SJSA1 (cell line): ENCODE measurements at places on chromosomes 12 and 14. TPM values are rescaled to one million over a fixed set of nuclear protein-coding genes. Genes with fewer than 3 reads are reported as not detected.

DNA sequence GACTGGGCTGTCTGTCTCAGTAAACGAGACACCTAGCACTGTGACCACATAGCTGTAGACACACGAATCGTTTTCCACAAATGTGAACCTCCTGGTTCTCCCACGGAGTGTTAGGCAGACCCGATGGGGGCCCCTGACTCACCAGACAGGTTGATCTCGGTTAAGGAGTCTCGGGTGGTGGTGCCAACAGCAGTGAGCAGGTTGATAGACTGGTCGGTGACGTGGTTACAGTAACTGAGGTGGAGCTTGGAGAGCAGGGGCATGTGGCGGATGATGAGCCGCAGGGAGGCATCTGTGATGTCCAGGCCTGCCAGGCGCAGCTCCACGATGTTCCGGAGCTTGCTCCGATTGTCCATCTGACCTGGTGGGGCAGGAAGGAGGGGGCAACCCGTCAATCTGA, 39.8 kb downstream of the RNF34 start:
- no peaks in the 10 kb centered on the region for H3K4me1 ChIP-seq
- no peak for DNase-seq
- no peaks in the 10 kb centered on the region for H3K27me3 ChIP-seq
- no peak overlapping the region for H3K27ac ChIP-seq
- peaks cover 81% of the 10 kb centered on the region for H3K36me3 ChIP-seq

- no peak overlapping the region for H3K27ac ChIP-seq
- peaks cover 4% of the 10 kb centered on the region; the same call in 1 of the 2 replicates for H3K4me1 ChIP-seq
- DNase-seq = no peak
- H3K4me3 ChIP-seq = no peak overlapping the region
- H3K27me3 ChIP-seq = no peaks in the 10 kb centered on the region
- H3K36me3 ChIP-seq = no peaks in the 10 kb centered on the region
Observed at GRCh38 chr12:6404390-6404789, 20.4 kb downstream of the LTBR start.

DNA sequence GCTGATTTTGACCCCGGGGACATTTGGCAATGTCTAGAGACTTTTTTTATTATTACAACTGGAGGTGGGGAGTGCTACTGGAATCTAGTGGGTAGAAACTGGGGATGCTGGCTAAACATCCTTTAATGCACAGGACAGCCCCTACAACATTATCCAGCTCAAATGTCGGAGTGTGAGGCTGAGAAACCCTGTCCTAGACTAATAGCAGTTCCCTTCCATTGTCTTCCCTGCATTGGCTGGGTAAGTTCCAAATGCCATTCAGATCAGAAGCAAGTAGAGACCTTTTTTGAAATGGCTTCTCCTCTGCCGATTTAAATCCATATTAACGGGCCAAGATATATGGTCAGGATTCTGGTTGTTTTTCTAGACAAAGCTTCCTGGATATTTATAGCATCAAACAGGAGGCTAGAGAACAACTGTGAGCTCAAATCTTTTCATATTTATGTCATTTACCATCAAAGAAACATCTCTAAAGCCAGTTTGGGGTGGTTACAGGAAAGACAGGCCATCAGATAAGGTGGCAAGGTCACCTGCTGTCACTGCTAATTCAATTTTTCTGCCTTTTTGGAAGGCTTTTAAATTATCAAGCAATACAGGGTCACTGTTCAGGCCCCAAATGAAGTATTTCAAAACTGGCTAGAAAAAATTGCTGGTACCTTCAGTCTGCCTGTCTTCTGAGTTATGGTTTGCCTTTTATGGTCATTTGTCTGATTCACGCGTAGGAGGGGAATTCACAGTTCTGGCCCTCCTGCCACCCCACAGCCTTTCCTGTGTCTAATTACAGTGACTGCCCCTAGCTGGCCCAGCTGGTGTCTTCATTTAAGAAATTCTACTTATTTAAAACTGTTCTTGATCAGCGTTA, 20.1 kb upstream of the AKAP5 start:
- H3K4me1 ChIP-seq = peaks cover 23% of the 10 kb centered on the region
- no peak overlapping the region for H3K4me3 ChIP-seq
- H3K36me3 ChIP-seq = peaks cover 75% of the 10 kb centered on the region
- peak overlapping the region; percentile 70 for H3K27ac ChIP-seq
- DNase-seq = peak; percentile 58

DNA sequence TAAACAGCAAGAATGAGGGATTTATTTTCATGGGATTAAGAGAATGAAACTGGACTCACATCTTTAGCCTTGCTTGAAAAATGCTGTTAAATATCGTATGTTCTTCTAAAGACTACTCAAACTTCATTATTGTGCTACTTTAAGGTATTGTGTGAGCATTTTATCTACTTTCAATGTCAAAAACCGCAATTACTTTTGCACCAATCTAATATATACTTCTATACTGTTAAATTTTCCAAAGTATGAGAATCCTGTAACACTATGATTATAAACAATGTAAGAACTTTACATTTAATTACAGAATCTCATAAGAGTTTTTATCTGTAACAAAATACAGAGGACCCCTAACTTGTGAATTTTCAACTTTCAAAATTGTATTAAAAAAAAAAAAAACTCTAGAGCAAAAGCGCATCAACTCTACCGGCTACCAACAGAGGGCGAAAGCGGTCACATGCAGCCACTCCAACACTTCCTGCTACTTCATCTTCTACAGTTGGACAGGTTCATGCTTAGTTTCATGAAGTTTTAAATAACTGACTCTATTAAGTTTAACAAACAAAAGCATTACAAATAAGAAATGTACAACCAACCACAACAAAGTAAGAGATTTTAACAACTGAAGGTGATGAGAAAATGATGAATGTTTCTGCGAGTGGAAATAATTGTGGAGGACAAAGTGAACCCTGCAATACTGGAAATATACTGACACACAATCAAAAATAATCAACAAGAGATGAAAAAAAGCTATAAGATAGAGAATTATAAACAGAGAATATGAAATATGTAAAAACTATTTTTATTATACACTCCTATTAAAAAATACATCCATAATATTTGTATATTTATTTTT, 210.9 kb downstream of the MED13L start:
- no peak overlapping the region for H3K4me3 ChIP-seq
- H3K27ac ChIP-seq = no peak overlapping the region
- H3K4me1 ChIP-seq = peaks cover 8% of the 10 kb centered on the region
- H3K36me3 ChIP-seq = no peaks in the 10 kb centered on the region; the same call in 1 of the 2 replicates
- no peaks in the 10 kb centered on the region for H3K27me3 ChIP-seq
- peak; percentile 45 for DNase-seq

GRCh38 chr12:131093971-131094830, 140.5 kb downstream of the ADGRD1 start:
- no peak overlapping the region for H3K27ac ChIP-seq
- DNase-seq = no peak
- no peak overlapping the region for H3K4me3 ChIP-seq

- H3K4me1 ChIP-seq = peaks cover 17% of the 10 kb centered on the region
- H3K36me3 ChIP-seq = no peaks in the 10 kb centered on the region
- peak; percentile 34 for DNase-seq
- H3K27ac ChIP-seq = no peak overlapping the region
- no peak overlapping the region for H3K4me3 ChIP-seq
Observed at GRCh38 chr12:24441458-24441857, 492.0 kb upstream of the SOX5 start.

- DNase-seq = no peak
- H3K36me3 ChIP-seq = peaks cover 29% of the 10 kb centered on the region
- H3K27me3 ChIP-seq = no peaks in the 10 kb centered on the region
Observed at GRCh38 chr12:113855998-113856397, 110.1 kb downstream of the RBM19 start.

DNA sequence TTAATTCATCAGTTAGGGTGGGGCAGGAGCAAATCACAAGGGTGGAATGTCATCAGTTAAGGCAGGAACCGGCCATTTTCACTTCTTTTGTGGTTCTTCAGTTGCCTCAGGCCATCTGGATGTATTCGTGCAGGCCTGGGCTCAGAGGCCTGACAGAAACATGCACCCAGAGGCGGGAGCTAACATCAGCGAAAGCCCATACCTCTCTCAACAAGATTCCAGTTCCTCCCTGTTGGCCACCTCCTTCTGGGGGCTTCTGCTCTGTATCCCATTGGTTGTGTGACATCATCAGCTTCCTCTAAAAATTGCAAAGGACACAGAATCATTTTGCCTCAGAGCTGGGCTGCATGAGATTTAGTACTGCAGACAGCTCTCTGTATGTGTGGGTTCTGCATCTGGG, 134.3 kb downstream of the ZNF664 start:
- H3K4me3 ChIP-seq = no peak overlapping the region
- H3K27ac ChIP-seq = no peak overlapping the region
- H3K4me1 ChIP-seq = no peaks in the 10 kb centered on the region
- H3K36me3 ChIP-seq = no peaks in the 10 kb centered on the region

- no peaks in the 10 kb centered on the region for H3K27me3 ChIP-seq
- peak overlapping the region; percentile 71 for H3K4me3 ChIP-seq
- peaks cover 7% of the 10 kb centered on the region; the same call in 1 of the 2 replicates for H3K4me1 ChIP-seq
- H3K27ac ChIP-seq = peak overlapping the region; percentile 98
Observed at GRCh38 chr14:58296726-58297125, 1.6 kb upstream of the ARID4A start.

DNA sequence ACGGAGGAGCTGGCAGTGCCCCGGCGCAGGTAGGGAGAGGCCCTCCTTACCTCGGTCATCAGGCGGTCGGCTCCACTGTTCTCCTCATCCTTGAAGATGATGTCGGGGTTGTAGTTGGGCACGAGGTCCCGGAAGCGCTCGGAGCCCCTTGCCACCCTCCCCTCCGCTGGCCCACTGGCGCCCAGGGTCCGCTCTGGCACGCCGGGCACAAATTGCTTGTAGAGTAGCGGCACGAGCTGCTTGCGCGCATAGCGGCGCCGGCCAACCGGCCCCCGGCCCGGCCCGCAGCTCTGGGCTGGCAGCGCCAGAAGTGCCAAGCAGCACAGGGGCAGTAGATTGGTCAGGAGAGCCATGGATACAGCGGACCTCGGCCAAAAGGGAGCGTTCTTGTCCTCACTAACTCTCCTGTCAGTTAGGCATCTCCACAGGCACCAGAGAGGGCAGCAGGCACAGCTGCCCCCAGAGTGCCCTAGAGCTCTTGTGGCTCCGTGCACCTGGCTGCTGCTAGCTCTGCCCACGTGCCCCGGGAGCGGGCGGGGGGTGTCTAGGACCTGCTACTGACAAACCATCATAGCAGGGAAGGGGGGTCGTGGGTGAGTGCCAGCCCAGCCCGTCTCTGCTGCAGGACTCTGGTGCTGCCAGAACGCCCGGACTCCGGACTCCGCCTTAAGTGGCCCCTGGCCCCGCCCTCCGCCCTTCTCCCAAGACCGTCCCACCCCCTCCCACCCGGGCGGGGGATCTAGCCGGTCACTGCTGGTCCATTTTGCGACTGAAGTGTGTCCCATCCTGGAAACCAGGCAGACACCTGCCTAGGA, at the start of gene DHH:
Gene DHH (minus strand): TSS at position 642 of the 815 bp plus-strand sequence. CDS start 289 bp downstream, at position 353.
- no peak for DNase-seq
- peaks cover 61% of the 10 kb centered on the region for H3K27me3 ChIP-seq
- H3K27ac ChIP-seq = no peak within 1 kb of the TSS
- no peak within 1 kb of the TSS for H3K4me3 ChIP-seq
- peaks cover 24% of the 10 kb centered on the region for H3K4me1 ChIP-seq
- peaks cover 11% of the 10 kb centered on the region; the same call in 1 of the 2 replicates for H3K36me3 ChIP-seq

The RPGRIP1 gene
- total RNA-seq = not detected in 2 replicates

The GPRC5D gene
- not detected in 2 replicates for total RNA-seq

The PDZRN4 gene
- total RNA-seq = not detected in 2 replicates
